NCI-H82 (cell line): ENCODE measurements at places on chromosomes 3 and 15.

GRCh38 chr3:170258105-170258487 is 35.9 kb downstream of the PRKCI start:
- no peak for DNase-seq

GRCh38 chr15:57387564-57388076 is 11.3 kb downstream of the CGNL1 start:
- no peak for DNase-seq

- DNase-seq = peak; percentile 7
These were observed 125.8 kb upstream of the STT3B start for GRCh38 chr3:31406896-31407295.

DNA sequence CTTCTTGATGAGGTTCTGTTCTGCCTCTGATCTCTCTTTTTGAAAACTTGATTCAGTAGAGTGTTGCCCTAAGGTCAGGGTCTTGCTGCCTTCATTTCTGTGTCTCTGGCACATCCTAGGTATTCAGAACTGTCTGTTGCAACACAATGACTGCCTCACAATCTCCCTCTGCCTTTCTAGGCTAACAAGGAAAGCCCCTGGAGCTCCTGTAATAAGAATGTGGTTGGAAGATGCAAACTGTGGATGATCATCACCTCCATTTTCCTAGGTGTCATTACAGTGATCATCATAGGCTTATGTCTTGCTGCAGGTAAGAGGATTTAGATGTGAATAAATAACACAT is 7.0 kb downstream of the C3orf52 start:
- DNase-seq = no peak

- no peak for DNase-seq
These were observed 8.7 kb upstream of the CPA3 start for GRCh38 chr3:148856384-148856783.

- no peak for DNase-seq
These were observed 43.5 kb downstream of the IFT57 start for GRCh38 chr3:108178676-108179075.

DNA sequence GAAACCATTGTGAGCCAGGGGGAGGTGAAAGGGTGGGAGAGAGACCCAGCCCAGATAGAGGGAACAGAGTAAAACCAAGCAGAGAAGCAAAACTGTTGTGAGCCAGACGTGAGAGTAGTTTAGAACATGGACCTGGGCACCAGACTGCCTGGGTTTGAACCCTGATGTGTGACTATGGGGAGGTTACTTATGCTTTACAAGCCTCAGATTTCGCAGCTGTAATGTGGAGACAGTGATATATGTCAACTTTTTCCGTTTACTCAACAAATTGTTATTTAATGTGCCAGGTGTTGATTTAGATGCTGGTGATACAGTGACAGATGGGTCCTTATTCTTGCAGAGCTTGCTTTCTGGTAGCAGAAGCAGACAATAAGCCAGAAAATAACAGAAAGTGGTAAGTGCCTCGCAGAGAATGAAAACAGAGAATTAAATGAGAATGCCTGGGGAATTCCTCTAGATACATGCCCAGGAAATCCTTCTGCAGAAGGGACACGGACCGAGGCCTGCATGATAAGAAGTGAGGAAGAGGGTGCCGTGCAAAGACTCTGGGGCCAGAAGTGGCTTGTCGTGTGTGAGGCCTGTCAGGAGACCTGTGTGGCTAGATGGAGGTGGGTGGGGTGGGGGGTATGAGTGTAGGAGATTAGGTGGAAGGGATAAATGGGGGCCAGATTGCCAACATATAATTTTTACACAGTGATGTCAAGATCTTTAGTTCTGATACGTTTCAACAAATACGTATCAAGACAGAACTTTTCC is 15.0 kb downstream of the KAT2B start:
- peak; percentile 33 for DNase-seq

DNA sequence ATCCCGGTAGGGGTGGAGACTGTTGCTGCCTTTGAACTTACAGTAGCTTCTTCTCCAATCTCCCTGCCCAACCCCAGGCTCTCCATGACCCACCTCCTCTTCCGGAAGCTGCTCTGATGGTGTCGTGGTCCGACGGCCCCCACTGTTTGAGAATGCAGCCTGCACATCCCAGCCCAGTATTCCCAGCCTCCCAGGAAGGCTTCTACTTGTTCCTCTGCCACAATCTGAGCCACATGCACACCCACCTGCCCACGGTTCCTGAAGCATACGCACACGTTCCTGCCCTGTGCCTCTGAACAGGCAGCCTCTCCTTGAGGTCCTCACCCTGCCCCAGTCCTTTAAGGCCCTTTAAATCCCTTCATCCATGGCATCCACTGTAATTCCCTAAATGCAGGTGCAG is 57.4 kb downstream of the ABTB1 start:
- DNase-seq = no peak

DNA sequence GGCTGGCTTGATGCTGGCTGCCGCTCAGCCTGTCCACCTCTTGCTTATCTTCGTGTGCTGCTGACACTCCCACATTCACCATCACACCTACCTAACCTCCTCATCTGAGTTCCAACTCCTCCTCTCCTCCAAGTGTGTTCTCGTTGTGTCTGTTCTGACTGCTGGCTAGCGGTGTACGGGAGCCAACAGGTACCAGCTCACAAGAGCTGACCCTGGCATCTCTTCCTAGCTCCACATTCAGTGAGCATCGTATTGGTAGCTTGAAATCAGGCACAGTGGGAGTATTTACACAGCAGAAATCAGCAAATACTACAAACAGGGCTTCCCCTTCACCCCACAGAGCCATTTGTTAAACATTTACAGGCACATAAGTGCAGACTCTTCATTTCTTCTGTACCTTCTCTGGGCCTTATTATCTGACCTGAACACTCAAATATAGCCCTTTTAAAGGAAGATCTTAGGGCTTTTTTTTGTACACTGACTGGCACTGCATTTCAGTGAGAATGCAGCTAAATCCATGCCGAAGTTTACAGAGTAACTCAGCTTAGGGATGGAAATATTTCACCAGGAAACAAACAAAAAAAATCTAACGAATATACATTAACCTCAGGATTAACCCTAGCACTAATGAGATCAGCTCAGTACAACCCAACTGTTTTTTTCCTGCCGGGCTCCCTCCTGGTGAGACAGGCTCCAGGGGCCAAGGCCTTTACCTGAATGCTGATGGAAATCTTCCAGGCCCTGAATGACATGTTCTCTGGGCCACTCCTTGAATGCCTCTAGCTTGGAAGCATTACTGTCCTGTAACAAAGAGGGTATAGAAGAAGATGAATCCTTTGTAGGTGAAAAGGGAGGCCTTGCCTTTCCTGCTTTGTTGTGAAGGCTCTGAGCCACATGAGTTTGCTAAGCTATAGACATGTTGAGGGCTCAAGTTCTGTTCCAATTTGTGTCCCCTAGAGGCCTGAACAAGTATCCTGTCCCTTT is 150.5 kb upstream of the LPP start:
- DNase-seq = peak; percentile 84

GRCh38 chr3:62987721-62988120 is 112.5 kb upstream of the CADPS start:
- DNase-seq = no peak

GRCh38 chr3:112467539-112467938 is 31.7 kb downstream of the BTLA start:
- DNase-seq = no peak

DNA sequence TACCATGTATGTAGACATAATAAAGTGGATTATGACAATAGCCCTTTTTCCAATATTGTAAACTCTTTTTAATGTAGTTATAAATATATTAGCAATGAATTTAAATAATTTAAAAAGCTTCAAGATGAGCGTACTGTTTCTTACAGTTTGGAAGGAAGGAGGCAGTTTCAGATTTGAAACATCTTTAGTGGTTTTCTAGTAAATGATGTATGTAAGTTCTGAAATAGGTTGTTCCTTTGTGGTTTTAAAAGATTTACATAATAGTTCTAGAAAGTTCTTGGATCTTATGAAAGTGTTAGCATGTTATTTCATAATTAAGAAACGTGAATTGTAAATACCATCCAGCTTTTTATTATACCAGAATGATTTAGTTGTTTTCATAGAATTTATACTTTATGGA is 16.0 kb downstream of the DNAJC19 start:
- DNase-seq = no peak

DNA sequence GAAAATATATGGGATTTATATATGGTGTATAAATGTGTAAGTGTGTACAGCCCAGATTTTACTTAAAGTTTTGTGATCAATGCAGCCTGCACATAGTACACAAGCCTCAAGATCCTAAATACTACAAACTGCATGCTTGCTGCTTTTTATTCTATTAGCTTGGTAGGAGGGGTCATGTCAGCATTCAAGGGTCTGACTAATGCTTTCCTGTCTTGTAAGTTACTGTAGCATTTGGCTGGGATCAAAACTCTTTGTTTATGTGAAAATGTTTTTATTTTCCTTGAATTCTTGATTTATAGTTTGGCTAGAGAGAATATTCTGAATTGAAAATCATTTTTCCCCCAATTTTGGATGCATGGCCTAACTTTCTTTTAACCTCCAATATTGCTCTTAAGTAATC is 370.9 kb downstream of the NSUN3 start:
- DNase-seq = no peak

DNA sequence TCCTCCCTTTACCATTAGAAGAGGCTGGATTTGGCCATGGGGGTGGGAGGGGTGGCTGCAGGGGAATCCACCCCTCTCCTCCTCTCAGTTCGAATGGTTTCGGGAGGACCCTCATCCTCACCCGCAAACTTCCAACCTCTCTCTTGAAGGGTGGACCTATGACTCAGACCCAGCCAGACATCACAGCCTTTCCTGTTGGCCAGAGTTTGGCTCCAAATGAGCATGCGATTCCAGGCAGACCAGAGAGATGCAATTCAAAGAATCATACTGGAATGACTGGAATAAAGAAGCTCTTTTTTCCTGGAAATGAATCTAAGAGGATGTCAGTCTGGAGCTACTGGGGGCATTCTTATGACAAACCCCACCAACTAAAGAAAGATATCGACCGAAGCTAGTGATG is 516.7 kb upstream of the MDFIC2 start:
- no peak for DNase-seq

DNA sequence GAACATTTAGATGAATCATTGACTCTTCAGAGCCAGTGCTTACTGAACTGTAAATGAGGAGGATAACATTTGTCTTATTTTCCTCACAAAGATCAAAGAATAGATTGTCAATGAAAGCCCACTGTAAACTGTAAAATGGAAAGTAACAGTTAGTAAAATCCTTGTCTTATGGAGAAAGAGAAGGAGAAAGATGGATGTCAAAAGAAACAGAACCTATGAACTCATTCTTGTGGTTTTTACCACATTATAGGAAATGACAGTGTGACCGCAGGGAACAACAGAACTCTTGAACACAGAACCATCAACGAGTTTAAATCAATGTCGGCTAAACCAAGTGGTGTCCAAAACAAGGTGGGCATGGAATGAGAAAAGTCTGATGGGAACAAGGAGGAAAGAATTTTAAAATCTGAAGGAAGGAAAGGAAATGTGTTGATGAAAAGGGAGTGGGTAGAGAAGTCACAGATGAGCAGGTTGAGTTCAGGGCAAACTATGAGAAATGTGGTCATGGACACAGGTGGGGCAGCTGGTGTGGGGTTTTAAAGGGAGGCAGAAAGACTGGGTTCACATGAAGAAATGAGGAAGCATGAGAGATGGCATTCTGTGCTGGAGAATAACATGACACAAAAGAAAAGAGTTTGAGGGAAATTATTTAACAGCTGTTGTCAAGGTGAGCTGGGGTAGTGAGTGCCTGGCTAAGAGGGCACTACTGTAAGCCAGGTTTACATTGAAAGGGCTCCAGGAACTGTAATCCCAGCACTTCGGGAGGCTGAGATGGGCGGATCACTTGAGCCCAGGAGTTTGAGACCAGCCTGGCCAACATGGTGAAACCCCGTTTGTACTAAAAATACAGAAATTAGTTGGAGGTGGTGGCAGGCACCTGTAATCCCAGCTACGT is 42.4 kb upstream of the ETV5 start:
- DNase-seq = no peak

- DNase-seq = no peak
These were observed 36.3 kb upstream of the CADPS start for GRCh38 chr3:62911526-62911925.

DNA sequence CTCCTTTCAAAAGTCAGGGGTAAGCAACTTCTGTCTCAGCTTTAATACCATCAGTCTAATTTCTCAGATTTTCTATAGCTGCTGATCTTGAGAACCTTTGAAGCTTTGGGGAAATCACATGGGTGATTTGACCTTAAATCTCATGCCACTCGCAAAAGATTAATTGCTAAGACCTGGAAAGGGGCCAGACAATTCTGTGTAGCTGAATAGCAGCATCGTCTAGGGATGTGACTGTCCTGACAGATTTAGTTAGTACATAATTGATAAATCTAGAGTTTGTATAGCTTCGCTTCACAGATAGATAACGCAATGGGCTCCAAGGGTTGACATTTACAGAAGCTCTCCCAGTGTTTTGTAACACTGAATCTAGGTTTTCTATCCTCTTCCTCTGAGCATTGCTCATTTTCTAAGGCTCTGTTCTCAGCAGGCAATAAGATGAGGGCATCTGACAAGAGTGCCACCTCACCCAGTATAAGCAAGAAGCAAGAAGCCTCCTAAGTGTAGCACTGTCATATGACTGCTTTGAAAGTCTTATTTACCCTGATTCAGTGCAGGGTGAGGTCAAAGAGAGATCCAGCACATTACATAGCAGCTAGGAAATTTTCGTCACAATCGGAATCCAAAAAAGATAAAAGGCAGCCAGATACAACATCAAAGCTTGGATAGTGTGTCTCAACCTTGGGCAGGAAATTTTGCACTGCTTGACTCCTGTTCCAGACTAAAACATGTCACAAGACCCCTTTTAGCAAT is 47.7 kb upstream of the DUT start:
- DNase-seq = peak; percentile 93

DNA sequence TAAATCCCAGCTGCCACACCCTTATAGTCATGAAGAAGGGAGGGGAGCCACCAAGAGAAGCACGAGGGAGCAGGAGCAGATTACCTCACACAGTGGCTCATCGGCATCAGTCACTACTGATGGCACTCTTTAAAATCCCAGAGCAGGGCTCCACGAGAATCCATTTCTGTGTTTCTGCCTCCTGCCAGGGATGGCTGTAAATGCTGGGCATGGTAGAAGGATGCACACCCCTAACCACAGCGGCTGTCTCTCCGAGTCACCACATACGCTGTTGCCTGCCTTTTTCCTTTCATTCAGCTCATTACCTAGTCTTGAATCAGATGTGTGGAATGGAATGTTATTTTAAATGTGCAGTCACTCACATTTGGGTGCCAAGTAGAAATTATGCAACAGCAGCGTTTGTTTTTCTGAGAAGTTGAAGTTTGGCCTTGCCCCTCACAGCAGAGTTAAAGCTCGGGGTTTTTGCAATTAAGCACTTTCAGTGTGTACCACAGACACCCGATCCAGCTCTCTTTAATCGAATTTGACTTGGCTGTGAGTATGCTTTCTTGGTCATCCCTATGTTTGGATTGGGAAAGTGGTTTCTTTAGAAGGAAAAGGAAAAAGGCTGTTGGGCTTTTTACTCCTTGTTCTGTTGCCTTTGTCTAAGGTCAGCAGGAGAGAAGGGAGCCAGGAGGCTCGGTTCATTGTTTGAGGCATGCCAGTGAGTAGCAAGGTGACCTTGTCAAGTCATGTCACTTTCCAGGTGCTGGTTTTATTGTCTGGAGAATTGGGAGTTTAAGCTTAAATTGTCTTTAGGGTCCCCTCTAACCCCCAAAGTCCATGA is 284.2 kb upstream of the TPM1 start:
- peak; percentile 36 for DNase-seq

GRCh38 chr15:44308415-44308814 is 19.9 kb downstream of the GOLM2 start:
- DNase-seq = no peak

GRCh38 chr3:169448501-169448900 is 215.0 kb downstream of the MECOM start:
- DNase-seq = no peak

GRCh38 chr3:100891827-100892226 is 101.4 kb downstream of the ABI3BP start:
- DNase-seq = no peak

- no peak for DNase-seq
These were observed 143.9 kb downstream of the ZNF609 start for GRCh38 chr15:64604319-64604718.
